T-cell (primary cell): ENCODE measurements at places on chromosomes 13 and 19.

DNA sequence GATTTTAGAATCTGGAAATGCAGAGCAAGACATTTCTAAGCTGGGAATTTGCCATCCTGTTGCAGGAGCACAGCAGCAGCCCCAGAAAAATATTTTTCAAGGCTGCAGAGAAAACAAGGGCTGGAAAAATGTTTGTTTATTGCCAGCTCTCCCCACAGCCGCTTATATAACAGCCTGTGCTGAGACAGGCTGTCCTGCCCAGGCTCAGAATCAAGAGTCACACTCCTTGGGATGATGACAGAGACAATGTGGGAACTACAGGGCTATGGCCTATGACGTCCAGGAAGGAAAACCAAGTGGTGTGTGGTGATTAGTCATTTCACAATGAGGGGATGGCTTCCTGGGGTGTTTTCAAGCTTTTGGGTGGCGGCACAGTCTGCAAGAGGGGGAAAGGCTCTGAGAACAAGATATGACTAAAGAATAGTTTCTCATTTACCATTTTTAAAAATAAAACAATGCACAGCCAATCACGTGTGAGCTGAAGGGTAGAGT, 136.3 kb upstream of the SERP2 start:
- DNase-seq = no peak

- DNase-seq = no peak
Measured at GRCh38 chr13:31081316-31081715, 80.4 kb downstream of the HSPH1 start.

DNA sequence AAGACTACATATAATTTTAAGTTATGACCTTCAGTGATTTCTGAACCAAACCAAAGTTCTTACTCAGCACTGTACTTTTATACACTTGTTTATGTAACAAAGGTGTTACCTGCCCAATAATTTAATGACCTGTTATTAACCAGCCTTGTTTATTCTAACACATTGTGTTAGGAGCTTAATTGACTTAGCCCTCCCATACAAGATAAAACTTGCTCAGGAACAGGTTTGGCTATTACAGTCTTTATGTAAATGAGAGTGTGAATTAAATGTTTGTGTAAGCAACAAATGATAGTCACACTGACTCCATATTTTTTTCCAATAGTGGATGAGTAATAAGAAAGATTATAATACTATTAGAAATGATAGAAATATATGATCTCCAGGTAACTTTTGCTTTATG, 51.8 kb upstream of the MYCBP2 start:
- DNase-seq = no peak

GRCh38 chr13:106376401-106377112, 158.9 kb downstream of the EFNB2 start:
- DNase-seq = no peak

DNA sequence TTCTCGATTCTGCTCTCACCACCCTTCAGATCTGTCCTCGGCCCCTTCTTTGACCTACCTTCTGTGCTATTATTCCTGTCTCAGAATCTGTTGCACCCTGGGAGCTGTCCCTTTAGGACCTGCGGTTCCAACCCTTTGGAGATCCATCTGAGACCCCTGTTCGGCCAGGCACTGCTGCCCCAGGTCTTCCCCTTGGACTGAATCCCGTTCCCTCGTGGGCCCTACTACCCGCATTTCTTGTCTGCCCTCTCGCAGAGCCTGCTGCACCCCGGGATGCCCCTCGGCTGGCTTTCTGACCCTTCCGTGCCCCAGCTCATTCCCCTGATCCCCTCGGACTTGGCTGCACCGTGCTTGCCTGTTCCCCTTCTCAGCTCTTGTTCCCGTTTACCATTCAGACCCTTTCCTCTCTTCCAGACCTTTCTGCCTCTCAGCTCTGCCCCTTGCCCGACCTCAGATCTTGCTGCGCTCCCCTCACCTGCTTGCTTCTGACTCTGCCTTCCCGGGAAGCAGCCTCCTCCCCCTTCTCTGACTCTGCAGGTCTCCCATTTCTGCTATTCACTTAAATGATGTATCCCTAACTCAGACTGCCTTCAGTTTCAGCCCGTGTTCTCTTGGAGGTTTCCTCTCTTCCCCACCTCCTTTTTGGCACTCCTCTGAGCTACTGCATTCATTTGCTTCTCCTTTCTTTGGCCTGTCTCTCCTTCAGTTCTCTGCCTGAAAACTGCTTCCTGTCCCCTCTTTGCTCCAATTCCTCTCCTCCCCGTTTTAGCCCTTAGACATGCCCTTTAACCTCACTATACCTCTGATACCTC, 1.1 kb downstream of the ARHGAP35 start:
- no peak for DNase-seq

GRCh38 chr19:4124638-4125037, 716 bp upstream of the MAP2K2 start:
- DNase-seq = no peak

DNA sequence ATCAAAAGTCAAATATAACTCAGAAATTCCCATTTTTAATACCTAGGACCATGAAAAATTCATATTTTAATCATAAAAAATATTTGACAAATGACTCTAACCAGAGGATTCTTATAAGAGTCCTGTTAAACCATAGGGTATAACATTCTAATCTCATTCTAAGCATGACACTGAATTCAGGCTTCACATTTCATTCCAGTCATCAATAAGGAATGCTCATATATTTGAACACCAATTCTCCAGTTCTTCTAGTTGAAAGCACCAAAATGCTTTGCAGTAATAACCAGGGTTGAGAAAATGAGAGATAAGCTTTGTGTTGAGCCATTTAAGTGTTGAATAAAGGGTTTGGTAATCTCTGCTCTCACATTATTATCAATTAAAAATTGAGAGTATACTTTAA, 147.5 kb downstream of the VWA8 start:
- no peak for DNase-seq

- DNase-seq = no peak
Measured at GRCh38 chr13:70310396-70311119, 202.3 kb upstream of the KLHL1 start.
